ENCODE measurements at places on chromosomes 2 and 18. TPM values are rescaled to one million over a fixed set of nuclear protein-coding genes. Genes with fewer than 3 reads are reported as not detected.

IL18R1 gene
- polyA plus RNA-seq: 6.9 TPM

FBXO41 gene
- 2.4 TPM for polyA plus RNA-seq

NMUR1 gene
- 1.8 TPM for polyA plus RNA-seq

SPIRE1 gene
- polyA plus RNA-seq: 6.7 TPM

PROC gene
- polyA plus RNA-seq: 7.8 TPM

SPATA3 gene
- polyA plus RNA-seq: not detected

SPHKAP gene
- 0.16 TPM for polyA plus RNA-seq

TUBA3E gene
- 0.09 TPM for polyA plus RNA-seq

FOXD4L1 gene
- 0.07 TPM for polyA plus RNA-seq

DSG1 gene
- polyA plus RNA-seq: 0.19 TPM

ACADL gene
- 1.3 TPM for polyA plus RNA-seq

LYPD6B gene
- polyA plus RNA-seq: 1.4 TPM

HOXD13 gene
- not detected for polyA plus RNA-seq

CXCR1 gene
- 0.01 TPM for polyA plus RNA-seq

SLC5A7 gene
- polyA plus RNA-seq: 7.1 TPM

GRP gene
- 3.4 TPM for polyA plus RNA-seq

RESP18 gene
- 0.46 TPM for polyA plus RNA-seq

NPHP1 gene
- polyA plus RNA-seq: 3.9 TPM

IL1A gene
- polyA plus RNA-seq: 0.09 TPM

SLC4A5 gene
- polyA plus RNA-seq: 1.5 TPM

SMYD1 gene
- polyA plus RNA-seq: 5.0 TPM

ST6GAL2 gene
- polyA plus RNA-seq: 5.2 TPM

IL18RAP gene
- polyA plus RNA-seq: 1.0 TPM

IL36B gene
- polyA plus RNA-seq: not detected

CFAP65 gene
- polyA plus RNA-seq: 3.4 TPM

FANCL gene
- polyA plus RNA-seq: 49.4 TPM

DUSP11 gene
- polyA plus RNA-seq: 29.1 TPM

MDH1B gene
- polyA plus RNA-seq: 0.69 TPM

PPP1R1C gene
- polyA plus RNA-seq: 3.3 TPM

KLHL41 gene
- polyA plus RNA-seq: 5.1 TPM

RNU2-63P gene
- polyA plus RNA-seq: not detected

NGEF gene
- polyA plus RNA-seq: 22.9 TPM

SERPINB12 gene
- not detected for polyA plus RNA-seq

SKOR2 gene
- not detected for polyA plus RNA-seq

TRIB2 gene
- polyA plus RNA-seq: 26.7 TPM
